ENCODE measurements at places on chromosomes 7 and 10.

DNA sequence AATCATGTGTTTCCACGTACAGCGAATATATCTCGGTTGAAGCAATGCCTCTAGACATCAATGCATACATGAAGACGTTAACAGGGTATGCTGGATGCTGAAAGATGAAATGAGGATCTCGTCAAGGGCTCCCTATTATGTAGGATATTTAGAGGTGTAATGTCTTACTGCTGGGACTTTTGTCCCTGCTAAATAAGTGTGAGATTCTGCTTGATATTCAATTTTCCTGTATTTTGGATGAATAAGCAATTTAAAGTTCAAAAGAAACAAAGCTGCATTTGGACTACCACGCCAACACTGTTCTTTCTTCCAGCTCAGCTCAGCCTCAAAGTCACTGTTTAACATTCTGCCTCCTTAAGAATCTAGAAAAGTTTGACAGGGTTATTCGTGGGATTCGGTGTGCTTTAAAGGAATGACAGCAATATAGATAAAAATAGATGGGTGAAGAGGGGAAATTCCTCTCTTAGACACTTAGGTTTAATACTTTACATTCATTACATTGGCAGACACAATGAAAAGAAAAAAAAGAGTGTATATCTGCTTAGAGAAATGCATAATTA is 110.1 kb upstream of the RHEB start:
- DNase-seq: no peak
- H3K4me3 ChIP-seq: peak overlapping the region; percentile 78
- no peaks in the 10 kb centered on the region for H3K36me3 ChIP-seq
- peak overlapping the region; percentile 94 for H3K27ac ChIP-seq

DNA sequence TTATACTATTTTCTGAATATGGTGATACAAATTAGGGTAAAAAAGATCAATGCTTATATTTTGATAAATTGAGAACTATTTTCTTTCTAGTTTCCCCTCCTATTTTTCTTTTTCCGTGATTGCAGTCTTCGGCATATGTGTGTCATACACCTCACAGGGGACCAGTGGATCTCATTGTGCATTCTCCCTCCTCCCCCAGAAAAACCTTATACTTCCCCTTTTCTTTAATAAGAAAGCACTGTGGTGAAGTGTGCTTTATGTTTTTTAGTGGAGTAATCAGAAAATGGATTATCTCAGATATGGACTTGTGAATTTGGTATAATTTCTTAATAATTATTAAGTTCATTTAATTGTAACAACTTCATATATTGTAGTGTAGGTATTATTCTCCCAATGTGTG is 72.8 kb downstream of the BICC1 start:
- H3K36me3 ChIP-seq: no peaks in the 10 kb centered on the region
- no peaks in the 10 kb centered on the region for H3K27me3 ChIP-seq
- peaks cover 6% of the 10 kb centered on the region for H3K4me1 ChIP-seq
- no peak for DNase-seq
- H3K4me3 ChIP-seq: no peak overlapping the region

DNA sequence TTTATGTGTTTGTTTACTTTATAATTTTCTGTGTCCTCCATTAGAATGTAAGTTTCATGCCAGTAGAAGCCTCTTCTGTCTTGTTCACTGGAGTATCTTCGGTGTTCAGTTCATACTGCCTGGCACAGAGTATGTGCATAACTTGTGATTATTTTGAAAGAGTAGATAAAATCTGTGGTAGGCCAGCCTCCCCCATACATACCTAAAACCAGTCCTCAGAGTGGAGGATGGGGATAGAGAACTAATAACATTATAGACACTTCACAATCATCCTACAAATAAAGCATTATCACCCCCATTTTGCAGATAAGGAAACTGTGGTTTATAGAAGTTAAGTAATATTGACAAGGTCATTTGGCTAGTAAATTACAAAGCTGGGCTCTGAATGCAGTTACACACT is 28.0 kb downstream of the VIM start:
- no peaks in the 10 kb centered on the region for H3K36me3 ChIP-seq
- no peak for DNase-seq
- H3K4me3 ChIP-seq: no peak overlapping the region
- H3K27me3 ChIP-seq: no peaks in the 10 kb centered on the region
- H3K27ac ChIP-seq: no peak overlapping the region
- H3K4me1 ChIP-seq: peaks cover 7% of the 10 kb centered on the region

DNA sequence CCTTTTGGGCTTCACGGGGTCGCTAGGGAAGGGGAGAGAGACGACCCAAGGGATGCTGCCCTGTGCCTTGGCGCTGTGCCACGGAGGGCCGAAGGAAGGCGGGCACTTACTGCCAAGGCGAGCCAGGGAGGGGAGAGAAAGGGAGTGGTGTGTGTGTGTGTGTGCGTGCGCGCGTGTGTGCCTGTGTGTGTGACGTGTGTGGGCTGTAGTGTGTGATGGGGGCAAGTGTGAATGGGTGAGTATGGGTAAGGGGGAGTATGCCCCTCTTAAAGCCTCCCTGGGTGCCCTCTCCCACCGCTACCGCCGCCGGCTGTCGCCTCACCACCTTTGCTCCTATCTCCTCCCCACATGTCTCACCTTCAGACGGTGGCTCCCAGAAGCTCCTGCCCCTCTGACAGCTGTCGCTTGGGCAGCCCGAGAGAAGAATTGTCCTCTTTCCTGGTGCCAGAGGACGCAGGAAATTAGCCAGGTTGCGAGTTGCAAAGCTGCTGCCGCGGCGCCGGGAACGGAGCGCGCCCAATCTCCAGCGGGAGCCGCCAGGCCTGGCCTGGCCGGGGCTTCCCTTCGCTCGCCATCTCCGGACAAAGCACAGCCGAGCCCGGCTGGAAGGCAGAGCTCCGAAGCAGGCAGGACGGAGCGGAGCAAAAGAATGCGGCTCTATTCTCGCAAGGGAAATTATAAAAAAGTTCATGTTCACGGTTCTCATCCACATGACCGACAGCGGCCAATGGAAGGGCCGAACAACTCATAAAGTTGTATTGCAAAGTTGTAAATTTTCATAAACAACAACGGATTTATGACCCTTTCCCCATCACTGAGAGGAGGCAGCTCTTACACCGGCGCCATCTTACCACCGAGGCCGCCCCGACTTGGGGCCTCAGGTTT is at the start of gene HOXA3:
Gene HOXA3, minus strand, starts transcription at position 653 of the 885 bp plus-strand sequence. CDS start 41,943 bp downstream, outside the sequence.
- DNase-seq: peak; percentile 78
- H3K36me3 ChIP-seq: no peaks in the 10 kb centered on the region
- peak within 1 kb of the TSS; percentile 66 for H3K4me3 ChIP-seq
- H3K4me1 ChIP-seq: peaks cover 59% of the 10 kb centered on the region

DNA sequence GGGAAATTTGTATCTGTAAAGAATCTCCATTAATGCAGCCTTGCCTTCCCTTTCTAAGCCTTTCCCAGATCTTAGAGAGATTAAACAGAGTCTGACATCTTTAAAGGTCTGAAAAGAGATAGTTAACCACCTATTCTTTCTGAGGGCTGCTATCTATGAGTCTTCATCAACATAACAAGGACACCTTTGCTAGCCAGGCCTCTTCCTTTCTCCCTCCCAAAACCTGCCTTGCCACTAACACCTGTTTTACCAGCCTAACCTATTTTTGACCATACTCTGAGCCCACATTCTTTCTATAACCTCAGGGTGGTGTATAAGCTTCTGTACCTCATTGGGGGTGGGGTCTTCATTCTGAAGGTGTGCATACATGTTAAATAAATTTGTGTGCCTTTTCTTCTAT is 217.1 kb downstream of the IPMK start:
- DNase-seq: no peak
- no peak overlapping the region for H3K27ac ChIP-seq
- no peaks in the 10 kb centered on the region for H3K27me3 ChIP-seq
- H3K4me3 ChIP-seq: no peak overlapping the region
